ENCODE measurements at places on chromosomes 12 and 14.
A peak's percentile ranks its signal among the peaks of the same experiment; 100 is the strongest.

DNA sequence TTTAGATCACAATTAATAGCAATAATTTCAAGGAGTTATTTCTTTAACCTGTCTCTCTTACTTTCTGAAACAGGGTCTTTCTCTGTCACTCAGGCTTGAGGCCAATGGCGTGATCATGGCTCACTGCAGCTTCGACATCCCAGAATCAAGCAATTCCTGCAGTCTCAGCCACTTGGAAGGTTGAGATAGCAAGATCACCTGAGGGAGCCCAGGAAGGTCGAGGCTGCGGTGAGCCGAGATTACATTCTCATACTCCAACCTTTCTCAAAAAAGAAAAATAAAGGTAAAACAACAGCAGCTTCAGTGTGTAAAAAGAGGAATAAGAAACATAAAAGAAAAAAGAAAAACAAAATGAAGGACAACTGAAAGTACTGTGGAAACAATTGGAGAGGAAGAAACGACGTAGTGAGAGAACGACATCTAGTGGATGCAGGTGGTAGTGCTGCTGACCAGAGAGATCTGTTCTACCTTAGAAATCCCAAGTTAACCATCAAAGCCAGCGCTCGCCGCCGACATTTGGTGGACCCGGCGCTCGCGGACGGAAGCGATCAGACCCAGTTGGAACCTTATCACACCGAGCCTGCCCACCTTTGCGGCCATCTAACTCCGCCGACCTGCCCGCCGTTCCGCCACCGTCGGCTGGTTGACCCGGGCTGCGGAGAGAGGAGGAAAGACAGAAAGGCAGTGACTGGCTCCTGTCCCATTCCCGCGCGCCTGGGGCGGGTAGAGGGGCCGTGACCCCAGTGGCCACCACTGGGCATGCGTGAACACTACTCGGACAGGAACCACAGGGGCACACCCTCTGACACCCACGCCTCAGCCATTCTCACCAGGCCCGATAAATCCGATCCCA is 196.1 kb downstream of the ALG10 start:
- DNase-seq, result peak; percentile 95

DNA sequence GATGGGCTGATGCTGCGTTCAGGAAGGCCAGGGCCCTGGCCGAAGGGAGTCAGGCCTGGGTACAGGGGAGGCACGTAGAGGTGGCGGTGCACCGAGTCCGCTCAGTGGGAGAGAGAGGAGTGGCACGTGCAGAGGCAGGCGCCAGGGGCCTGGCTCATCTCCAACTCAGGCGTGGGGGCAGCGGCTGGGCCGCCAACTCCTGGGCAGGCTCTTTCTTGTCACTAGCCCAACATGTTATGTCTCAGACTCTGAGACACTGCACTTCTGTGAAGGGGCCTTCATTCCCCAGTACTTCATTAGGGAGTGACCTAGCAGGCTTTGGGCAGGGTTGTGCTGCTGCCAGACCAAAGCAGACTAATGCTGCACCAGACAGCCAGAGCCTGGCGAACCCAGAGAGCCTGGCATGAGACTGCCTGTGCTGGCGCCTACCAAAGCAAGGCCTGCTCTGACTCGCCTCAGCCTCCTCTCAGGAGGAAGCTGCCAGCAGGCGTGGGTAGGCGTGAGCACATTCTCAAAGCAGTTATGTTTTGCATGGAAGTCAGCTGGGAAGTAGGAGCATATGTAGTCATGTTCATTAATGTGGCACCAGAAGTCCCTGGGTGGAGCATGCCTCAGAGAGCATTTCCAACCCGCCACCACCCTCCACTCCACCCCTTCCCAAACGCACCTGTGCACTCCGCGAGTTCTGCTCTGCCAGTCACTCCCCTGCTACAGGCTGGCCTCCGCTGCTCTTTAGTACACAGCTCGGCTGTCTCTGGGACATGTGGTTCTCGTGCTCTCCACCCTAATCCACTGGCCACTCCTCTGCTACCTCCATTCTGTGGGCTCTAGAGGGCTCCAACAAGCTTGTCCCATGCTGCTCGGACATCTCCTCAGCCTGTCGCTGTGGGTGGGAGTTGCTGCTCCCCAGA is 9.7 kb downstream of the CKB start:
- DNase-seq, result no peak

DNA sequence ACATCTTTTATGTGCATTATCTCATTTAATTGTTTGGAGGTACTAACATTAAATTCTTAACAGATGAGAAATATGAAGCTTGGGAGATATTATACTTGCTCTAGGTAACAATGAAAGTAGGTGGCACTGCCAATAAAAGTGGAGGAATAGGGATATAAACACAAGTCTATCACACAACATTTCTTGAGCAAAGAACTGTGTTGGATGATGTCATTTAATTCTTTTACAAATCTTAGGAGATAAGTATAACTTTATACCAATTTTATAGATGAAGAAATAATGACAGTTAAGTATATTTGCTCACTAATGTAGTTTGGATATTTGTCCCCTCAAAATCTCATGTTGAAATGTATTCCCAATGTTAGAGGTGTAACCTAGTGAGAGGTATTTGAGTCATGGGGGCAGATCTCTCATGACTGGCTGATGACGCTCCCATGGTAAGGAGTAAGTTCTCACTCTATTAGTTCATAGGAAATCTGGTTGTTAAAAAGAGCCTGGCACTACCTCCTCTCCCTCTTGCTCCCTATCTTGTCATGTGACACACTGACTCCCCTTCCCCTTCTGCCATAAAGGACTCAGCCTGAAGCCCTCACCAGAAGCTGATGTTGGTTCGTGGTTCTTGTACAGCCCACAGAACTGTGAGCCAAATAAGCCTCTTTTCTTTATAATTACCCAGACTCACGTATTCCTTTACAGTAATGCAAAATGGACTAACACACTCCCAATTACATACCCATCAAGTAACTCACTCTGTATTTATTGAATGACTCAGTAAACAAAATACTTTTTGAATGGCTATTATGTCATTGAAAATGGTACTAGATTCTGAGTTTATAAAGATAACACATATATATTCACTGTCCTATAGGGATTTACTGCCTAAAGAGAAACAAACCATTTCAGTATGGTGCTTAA is 146.8 kb upstream of the KITLG start:
- DNase-seq, result no peak

- DNase-seq, result no peak
Observed at GRCh38 chr14:87149583-87150354, 843.2 kb downstream of the GALC start.

- no peak for DNase-seq
Observed at GRCh38 chr14:52356025-52356424, 41.9 kb downstream of the PTGER2 start.

- no peak for DNase-seq
Observed at GRCh38 chr14:33259764-33260163, 321.1 kb downstream of the NPAS3 start.

DNA sequence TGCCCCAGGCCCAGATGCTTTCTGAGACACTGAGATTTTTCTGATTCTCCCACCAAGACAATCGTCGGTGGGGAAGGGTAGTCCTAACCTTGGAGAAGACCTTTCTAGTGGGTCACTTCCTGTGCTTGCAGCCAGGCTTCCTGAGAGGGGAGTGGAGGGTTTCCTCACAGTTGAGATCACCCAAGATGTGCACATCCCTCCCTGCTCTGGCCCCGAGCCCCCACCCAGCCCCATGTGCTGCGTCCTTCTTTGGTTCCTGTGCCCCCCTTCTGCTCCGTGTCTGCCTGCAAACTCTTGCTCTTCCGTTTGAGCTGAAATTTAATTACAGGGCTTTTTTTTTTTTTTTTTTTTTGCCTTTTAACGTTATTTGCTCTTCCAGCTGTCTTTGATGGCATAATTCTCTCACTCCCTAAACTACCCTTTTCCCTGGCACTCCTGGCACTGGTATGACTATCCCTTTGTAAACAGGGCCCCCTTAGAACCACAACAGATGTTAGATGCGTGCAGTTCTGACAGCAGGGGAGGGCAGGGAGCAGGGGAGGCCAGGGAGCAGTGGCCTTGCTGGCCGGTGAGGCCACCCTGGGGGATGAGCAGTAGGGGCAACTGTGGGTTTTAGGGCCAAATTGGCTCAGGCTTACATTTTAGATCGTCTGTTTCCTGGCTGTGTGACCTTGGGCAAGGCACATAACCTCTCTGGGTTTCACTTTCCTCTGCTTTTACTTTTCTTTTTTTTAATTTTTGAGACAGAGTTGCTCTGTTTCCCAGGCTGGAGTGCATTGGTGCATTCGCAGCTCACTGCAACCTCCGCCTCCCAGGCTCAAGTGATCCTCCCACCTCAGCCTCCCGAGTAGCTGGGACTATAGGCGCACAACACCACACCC is 144.5 kb downstream of the PHETA1 start:
- no peak for DNase-seq

DNA sequence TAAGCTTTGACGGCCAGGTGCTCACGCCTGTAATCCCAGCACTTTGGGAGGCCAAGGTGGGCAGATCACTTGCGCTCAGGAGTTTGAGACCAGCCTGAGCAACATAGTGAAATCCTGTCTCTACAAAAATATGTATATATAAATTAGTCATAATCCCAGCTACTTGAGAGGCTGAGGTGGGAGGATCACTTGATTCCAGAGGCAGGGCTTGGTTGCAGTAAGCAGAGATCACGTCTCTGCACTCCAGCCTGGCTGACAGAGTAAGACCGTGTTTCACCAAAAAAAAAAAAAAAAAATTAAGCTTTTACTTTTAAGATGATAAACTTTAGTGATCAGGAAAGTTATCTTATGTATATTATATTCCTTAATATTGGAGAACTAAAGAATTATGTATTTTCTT is 18.0 kb upstream of the SNAPC1 start:
- DNase-seq, result no peak

- no peak for DNase-seq
Observed at GRCh38 chr14:52046376-52046917, 22.4 kb downstream of the NID2 start.

Measured in OCI-M1 (cell line).